ENCODE measurements at places on chromosomes 16 and 17.
A peak's percentile ranks its signal among the peaks of the same experiment; 100 is the strongest.

- no peak for DNase-seq
Observed at GRCh38 chr17:2181206-2181896, 122.2 kb downstream of the SMG6 start.

DNA sequence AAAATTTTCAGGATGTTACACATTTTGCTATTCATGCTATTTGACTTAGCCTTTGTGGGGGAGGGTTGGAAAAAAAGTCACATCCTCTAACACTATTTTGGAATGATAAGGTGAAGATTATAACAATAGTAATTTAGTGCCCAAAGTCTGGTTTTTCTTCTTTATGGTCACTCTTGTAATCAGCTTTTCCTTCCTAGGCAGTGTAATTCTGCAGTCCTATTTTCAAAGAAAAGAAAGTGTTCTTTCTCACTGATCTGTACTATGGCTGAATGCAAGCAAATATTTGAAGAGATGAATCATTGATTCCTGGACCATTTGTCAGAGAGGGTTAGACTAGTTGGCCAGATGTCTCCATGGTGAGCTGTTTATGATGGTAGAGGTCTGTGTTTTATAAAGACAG, 8.4 kb downstream of the RSPRY1 start:
- DNase-seq = no peak

DNA sequence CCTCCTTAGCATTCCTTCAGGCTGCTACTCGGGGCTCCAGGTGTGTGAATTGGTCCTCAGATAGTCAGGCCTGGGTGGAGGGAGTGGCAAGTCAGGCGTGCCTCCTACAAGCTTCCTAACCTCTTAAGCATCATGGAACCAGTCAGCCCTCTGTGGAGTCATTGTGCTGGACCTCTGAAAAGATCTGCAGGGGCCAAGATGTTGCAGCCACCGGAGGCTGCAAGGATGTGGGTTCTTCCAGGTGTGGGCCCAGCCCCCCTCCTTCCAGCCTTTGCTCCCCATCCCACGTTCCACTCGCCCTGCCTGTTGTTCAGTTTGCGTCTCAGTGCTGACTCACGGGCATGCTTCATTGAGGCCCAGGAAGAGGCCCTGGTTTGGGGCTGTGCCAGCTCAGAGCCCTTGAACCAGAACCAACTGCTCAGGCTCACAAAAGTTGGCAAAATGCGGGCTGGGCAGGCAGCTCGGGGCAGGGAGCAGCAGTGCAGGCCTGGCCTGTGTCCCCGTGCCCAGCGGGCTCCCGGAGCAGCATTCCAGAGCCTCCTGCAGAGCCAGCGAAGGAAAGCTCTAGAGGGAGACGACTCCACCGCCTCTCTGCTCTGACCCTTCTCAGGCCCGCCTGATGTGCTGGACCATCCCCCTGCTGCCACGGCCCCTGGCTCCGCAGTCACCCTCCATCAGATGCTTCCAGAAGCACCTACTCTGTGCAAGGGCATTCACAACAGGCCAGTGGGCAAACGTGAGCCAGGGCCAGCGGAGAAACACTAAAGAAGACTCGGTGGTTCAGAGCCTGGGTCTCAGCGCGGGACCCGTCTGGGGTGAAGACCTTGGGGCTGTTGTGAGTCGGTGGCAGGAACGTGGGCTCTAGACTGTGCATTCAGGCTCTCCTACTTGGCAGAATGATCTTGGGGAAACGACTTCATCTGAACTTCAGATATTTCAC, 7.5 kb downstream of the LDHD start:
- DNase-seq = peak; percentile 97

GRCh38 chr16:68275611-68276191, 11.4 kb downstream of the SLC7A6 start:
- DNase-seq = peak; percentile 64

- DNase-seq = peak; percentile 32
Observed at GRCh38 chr16:78444-79150, 572 bp downstream of the MPG start.

- DNase-seq = peak; percentile 69
Observed at GRCh38 chr17:17818088-17818526, 18.7 kb downstream of the SREBF1 start.

DNA sequence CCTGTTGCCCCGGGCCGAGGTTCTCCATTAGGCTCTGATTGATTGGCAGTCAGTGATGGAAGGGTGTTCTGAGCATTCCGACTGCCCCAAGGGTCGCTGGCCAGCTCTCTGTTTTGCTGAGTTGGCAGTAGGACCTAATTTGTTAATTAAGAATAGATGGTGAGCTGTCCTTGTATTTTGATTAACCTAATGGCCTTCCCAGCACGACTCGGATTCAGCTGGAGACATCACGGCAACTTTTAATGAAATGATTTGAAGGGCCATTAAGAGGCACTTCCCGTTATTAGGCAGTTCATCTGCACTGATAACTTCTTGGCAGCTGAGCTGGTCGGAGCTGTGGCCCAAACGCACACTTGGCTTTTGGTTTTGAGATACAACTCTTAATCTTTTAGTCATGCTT, 74.2 kb downstream of the HAPSTR1 start:
- DNase-seq = no peak

Data from NB4 (cell line).